ENCODE measurements at places on chromosomes 3 and 15. TPM values are rescaled to one million over a fixed set of nuclear protein-coding genes. Genes with fewer than 3 reads are reported as not detected.

Gene ADPRH
- total RNA-seq, result 3.2 TPM

Gene CD276
- not detected for total RNA-seq

GRCh38 chr3:155270485-155271342, 22.8 kb downstream of the STRIT1 start:
- no peak overlapping the region for H3K4me3 ChIP-seq
- no peak for DNase-seq
- H3K36me3 ChIP-seq, result no peaks in the 10 kb centered on the region
- no peak overlapping the region for H3K27ac ChIP-seq

Gene HHATL
- not detected for total RNA-seq

DNA sequence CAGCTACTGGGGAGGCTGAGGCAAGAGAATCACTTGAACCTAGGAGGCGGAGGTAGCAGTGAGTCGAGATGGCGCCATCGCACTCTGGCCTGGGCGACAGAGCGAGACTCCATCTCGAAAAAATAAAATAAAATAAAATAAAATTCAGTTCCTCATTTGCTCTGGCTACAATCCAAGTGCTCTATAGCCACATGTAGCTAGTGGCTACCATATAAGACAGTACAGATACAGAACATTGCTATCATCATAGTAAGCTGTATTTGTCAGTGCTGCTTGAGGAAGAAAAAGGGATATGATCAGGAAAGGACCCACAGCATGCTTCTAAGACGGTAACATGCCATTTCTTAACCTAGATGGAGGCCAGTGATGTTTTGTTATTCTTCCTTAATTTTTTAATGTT, 88.7 kb upstream of the CDAN1 start:
- H3K4me1 ChIP-seq, result no peaks in the 10 kb centered on the region
- H3K36me3 ChIP-seq, result peaks cover 2% of the 10 kb centered on the region
- H3K27ac ChIP-seq, result no peak overlapping the region
- no peaks in the 10 kb centered on the region for H3K27me3 ChIP-seq
- no peak for DNase-seq
- H3K4me3 ChIP-seq, result no peak overlapping the region

Gene CCR1
- 41.4 TPM for total RNA-seq

Gene CDHR4
- total RNA-seq, result not detected

- peaks cover 5% of the 10 kb centered on the region for H3K27me3 ChIP-seq
- H3K36me3 ChIP-seq, result no peaks in the 10 kb centered on the region
- peaks cover 28% of the 10 kb centered on the region for H3K4me1 ChIP-seq
- DNase-seq, result no peak
- no peak overlapping the region for H3K27ac ChIP-seq
- no peak overlapping the region for H3K4me3 ChIP-seq
These were observed 7.1 kb downstream of the SPTBN5 start for GRCh38 chr15:41886741-41887140.

GRCh38 chr15:74464216-74464615, 3.3 kb upstream of the UBL7 start:
- no peaks in the 10 kb centered on the region for H3K27me3 ChIP-seq
- no peak for DNase-seq
- peaks cover 44% of the 10 kb centered on the region for H3K36me3 ChIP-seq

Gene CACNA1D
- total RNA-seq, result 0.32 TPM

- H3K27ac ChIP-seq, result peak overlapping the region; percentile 26
- H3K36me3 ChIP-seq, result peaks cover 4% of the 10 kb centered on the region
- H3K4me3 ChIP-seq, result peak overlapping the region; percentile 1
- H3K4me1 ChIP-seq, result peaks cover 46% of the 10 kb centered on the region
- DNase-seq, result peak; percentile 35
These were observed 79.5 kb upstream of the UMPS start for GRCh38 chr3:124650798-124651197.

Gene LRRFIP2
- 31.7 TPM for total RNA-seq

Gene TBC1D5
- total RNA-seq, result 52.8 TPM

Gene JAGN1
- total RNA-seq, result 30.2 TPM

DNA sequence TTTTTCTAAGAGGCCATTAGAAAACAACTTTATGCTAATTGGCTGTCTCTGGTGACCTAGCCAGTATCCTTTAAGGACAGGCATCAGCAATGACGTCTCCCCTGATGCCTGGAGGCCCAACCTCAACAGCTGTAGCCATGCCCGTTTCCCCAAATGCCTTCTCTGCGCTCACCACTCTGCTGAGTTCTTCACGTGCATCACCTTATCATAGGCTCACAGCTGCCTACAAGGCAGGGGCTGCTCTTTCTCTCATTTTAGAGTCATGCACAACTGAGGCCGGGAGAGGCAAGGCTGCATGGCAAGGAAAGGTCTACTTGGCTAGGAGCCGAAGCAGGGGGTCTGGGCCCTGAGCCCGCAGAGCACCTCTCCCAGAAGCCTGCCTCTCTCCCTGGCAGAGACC, 43.9 kb upstream of the SEC13 start:
- no peak overlapping the region for H3K4me3 ChIP-seq
- H3K27me3 ChIP-seq, result peaks cover 9% of the 10 kb centered on the region
- H3K27ac ChIP-seq, result no peak overlapping the region
- no peaks in the 10 kb centered on the region for H3K4me1 ChIP-seq

DNA sequence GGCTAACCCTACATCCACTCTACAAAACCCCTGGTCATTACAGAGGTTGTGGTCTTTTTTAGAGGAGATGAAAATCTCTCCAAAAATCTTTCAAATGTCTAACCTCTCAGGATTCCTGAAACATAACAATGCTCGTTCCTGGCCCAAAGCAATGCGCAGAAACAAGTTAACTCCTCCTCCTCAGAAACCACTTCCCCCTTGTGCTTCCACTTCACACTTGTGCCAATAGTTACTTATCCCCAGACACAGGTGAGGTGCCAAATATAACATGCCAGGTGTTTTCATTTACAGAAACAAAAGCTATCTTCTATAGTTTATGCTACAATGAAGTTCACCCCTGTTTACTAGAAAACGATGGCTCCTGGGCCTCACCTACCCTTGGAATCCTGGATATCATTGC, 6.2 kb downstream of the NDUFAF1 start:
- H3K27ac ChIP-seq, result no peak overlapping the region
- H3K4me1 ChIP-seq, result peaks cover 15% of the 10 kb centered on the region
- no peak for DNase-seq

Gene KCNMB3
- total RNA-seq, result 0.87 TPM

DNA sequence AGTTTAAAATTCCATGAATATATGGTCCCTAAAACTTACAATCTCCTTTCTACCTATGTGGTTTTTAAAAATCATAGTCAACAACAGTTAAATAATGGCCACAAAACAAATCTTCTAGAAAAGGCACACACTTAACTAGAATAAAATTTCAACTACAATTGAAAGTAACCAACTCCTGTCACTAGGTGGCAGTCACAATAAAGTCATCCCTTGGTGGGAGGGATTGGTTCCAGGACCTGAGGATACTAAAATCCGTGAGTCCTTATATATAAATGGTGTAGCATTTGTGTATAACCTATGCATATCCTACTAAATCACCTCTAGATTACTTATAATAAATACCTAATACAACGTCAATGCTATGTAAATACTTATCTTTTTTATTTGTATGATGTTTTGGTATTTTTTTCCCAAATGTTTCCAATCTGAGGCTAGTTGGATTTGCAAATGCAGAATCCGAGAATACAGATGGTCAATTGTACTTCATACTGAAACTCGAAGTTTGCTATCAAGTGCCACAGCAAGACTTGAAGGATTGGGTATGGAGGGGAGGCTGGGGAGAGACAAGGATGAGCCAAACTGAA, 172.6 kb downstream of the FMN1 start:
- H3K27ac ChIP-seq, result no peak overlapping the region
- H3K27me3 ChIP-seq, result no peaks in the 10 kb centered on the region
- DNase-seq, result peak; percentile 23
- H3K36me3 ChIP-seq, result no peaks in the 10 kb centered on the region
- H3K4me3 ChIP-seq, result no peak overlapping the region
- H3K4me1 ChIP-seq, result no peaks in the 10 kb centered on the region

DNA sequence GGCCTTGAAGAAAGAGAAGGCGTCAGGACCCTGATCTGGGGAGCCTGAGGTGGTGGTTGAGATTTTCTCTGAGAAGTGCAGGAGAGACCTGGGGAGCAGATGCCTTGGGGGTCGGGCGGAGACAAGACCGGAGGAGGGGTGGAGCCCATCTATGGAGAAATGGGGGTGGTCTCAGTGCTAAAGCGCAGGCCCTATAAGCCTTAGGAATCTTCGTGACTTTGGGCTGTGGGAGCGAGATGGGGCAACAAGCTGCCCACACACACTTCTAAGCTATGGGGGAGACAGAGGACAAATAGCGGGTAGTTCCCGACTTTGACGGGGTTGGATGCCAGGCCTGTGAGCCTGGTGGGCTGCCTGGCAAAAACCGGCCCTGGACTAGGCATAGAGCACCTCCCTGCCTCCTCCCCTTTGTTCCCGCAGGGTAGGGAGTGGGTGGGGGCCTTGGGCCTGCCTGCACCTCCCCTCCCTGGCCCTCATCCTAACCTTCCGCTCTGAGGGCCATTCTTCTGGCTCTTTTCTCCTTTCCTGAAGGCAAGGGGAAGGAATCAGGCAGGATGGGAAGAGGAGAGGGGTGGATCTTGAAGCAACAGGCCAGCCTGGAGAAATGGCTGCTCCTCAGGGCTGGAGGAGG, 880 bp downstream of the NISCH start:
- peaks cover 44% of the 10 kb centered on the region for H3K4me1 ChIP-seq
- no peaks in the 10 kb centered on the region for H3K27me3 ChIP-seq
- peak overlapping the region; percentile 91 for H3K4me3 ChIP-seq
- no peak for DNase-seq
- peaks cover 29% of the 10 kb centered on the region for H3K36me3 ChIP-seq

- H3K27me3 ChIP-seq, result peaks cover 4% of the 10 kb centered on the region
- no peaks in the 10 kb centered on the region for H3K36me3 ChIP-seq
- no peak overlapping the region for H3K27ac ChIP-seq
- H3K4me3 ChIP-seq, result no peak overlapping the region
- DNase-seq, result no peak
- H3K4me1 ChIP-seq, result no peaks in the 10 kb centered on the region
These were observed 14.9 kb upstream of the ALDH1A2 start for GRCh38 chr15:58080398-58080797.

Gene RLBP1
- not detected for total RNA-seq

GRCh38 chr15:66898656-66899386, 166.6 kb upstream of the SMAD3 start:
- H3K36me3 ChIP-seq, result no peaks in the 10 kb centered on the region

DNA sequence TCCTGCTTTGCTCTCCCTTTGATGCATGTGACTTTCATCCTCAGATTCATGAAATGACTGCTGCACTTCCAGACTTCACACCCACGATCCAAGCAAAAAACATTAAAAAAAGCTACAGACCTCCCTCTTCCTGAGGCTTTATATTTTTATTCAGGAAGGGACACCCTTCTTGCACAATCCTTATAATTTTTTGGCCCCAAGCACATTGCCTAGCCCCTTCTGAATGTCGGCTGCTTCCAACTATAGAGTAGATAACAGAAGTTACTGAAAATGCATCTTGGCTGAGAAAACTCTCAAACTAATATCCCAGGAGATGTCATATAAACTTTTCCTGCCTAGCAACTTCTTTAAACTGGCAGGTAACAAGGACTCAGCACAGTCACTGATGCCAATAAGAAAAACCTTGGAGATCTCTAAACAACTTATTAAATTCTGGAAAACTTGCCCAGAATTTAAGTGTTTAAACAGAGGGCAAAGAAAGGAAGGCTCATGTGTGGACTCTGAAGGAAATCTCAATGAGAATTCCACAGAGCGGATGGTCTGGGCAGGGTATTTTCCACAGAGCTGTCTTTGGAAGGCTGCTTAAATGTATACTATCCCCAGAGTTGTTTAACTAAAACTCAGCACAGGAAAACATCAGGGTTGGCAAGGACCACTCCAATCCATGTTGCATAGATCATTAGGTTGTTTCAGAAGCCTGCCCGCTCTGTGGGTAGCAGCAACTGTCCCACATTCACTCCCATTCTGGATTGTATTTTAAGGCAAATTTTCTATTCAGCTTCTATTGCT, 746.8 kb upstream of the LMCD1 start:
- no peak overlapping the region for H3K4me3 ChIP-seq
- no peak for DNase-seq
- no peaks in the 10 kb centered on the region for H3K4me1 ChIP-seq
- no peaks in the 10 kb centered on the region for H3K36me3 ChIP-seq

GRCh38 chr3:136105044-136105443, 91.1 kb downstream of the MSL2 start:
- H3K4me1 ChIP-seq, result peaks cover 22% of the 10 kb centered on the region
- H3K36me3 ChIP-seq, result peaks cover 4% of the 10 kb centered on the region

GRCh38 chr15:88752951-88753350, 50.3 kb upstream of the ACAN start:
- no peaks in the 10 kb centered on the region for H3K36me3 ChIP-seq
- DNase-seq, result no peak
- H3K4me1 ChIP-seq, result no peaks in the 10 kb centered on the region

GRCh38 chr3:45516829-45517228, 77.7 kb upstream of the LIMD1 start:
- no peaks in the 10 kb centered on the region for H3K4me1 ChIP-seq
- no peak overlapping the region for H3K27ac ChIP-seq
- no peaks in the 10 kb centered on the region for H3K27me3 ChIP-seq
- peaks cover 29% of the 10 kb centered on the region for H3K36me3 ChIP-seq
- no peak overlapping the region for H3K4me3 ChIP-seq
- no peak for DNase-seq

DNA sequence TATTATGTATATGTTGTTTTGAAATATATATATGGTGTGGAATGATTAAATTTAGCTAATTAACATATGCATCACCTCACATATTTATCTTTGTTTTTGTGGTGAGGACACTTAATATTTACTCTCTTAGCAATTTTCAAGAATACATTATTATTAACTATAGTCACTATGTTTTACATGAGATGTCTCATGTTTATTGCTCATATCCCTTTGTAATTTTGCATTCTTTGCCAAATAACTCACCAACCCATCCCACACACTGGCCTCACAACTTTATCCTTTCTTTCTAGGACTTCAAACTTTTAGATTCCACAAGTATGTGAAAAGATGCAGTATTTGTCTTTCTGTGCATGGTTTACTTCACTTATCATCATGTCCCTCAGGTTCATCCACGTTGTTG, 950.2 kb upstream of the CADM2 start:
- DNase-seq, result no peak
- no peaks in the 10 kb centered on the region for H3K4me1 ChIP-seq
- H3K27me3 ChIP-seq, result no peaks in the 10 kb centered on the region
- no peak overlapping the region for H3K4me3 ChIP-seq

Gene HIGD2B
- not detected for total RNA-seq

Gene WDR82
- total RNA-seq, result 131 TPM

GRCh38 chr3:171255236-171255806, 204.9 kb downstream of the TNIK start:
- H3K27ac ChIP-seq, result peak overlapping the region; percentile 97
- DNase-seq, result no peak
- H3K36me3 ChIP-seq, result peaks cover 27% of the 10 kb centered on the region
- peak overlapping the region; percentile 67 for H3K4me3 ChIP-seq
- H3K4me1 ChIP-seq, result peaks cover 73% of the 10 kb centered on the region
- H3K27me3 ChIP-seq, result no peaks in the 10 kb centered on the region

Gene CNTN3
- total RNA-seq, result not detected
